ENCODE measurements at places on chromosomes 5 and 9.

GRCh38 chr9:87683751-87684626 is 41.9 kb upstream of the CTSL start:
- no peak for DNase-seq

- peak; percentile 76 for DNase-seq
These were observed 421.6 kb upstream of the SGCD start for GRCh38 chr5:155905364-155905763.

DNA sequence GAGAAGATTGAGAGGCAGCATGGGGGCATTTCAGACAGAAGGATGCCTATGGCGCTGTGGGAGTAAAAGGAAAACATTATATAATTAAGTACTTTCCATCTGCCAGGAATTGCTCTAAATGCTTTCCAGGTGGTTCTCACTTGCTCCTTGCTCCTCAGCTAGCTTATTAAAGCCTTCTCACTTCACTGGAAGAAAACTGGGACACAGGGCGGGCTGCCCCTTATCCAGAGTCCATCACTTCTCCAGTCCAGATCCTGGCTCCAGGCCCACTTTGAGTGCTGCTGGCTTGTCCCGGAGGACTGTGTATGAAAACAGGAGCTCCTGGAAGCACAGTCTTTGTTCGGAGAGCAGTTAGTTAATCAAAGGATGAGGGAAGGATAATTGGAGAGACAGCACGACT is 409.9 kb upstream of the ADAMTS16 start:
- DNase-seq, result no peak

DNA sequence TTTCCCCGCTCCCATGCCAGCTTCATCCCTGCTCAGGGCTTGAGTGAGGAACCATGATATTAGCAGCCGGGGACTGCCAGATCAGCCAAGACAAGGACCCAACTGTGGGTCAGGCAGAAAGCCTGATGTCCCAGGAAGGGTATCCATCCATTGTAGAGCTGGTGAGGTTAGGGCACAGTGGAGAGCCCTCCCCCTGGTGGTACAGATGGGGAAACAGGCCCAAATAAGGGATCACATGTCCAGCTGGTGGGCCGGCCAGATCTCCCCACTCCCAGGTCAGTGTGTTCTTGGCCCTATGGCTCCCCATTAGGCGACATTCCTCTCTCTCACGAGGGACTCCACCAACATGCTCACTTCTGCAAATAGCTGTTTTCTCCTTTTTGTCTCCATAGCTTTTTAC is 9.0 kb downstream of the CDX1 start:
- DNase-seq, result no peak

- DNase-seq, result no peak
These were observed 60.3 kb downstream of the UBAP2 start for GRCh38 chr9:33988219-33988890.

- no peak for DNase-seq
These were observed 214.6 kb downstream of the SGCD start for GRCh38 chr5:156541582-156541981.

DNA sequence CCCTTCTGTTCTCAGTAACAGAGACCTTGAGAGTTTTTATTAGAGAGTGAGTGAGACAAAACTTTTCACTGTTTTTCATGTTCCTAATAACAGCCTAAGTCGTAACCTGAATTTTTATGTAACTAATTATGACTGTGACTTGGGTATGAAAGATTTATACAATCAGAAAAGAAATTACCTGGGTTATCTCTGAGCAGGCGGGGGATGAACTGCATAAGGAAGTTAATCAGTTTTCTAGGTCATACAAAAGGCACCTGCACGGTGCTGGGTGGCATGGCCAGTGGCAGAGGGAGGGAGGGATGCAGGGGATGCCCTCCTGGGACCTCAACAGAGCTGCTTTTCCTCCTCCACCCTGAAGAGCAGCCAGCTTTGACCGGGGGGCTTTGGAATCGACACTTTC is 219.8 kb downstream of the HSPA4 start:
- no peak for DNase-seq

- no peak for DNase-seq
These were observed 273.5 kb downstream of the TMEM38B start for GRCh38 chr9:105967797-105968196.

DNA sequence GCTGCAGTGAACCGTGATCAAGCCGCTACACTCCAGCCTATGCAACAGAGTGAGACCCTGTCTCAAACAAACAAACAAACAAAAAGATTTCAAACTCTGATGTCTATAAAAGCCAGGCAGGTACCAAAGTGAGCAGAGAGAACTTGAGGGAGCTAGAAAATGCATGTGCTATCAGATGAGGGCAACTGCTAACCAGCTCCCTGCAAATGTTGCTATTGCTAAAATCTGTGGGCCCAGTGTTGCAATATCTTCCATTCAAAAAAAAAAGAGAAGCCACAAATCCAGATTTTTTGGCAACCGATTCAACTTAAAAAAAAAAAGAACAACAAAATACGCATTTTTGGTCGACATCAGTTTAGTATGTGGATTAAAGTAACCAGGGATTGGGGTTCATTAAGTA is 5.5 kb downstream of the UBE2D2 start:
- no peak for DNase-seq

- no peak for DNase-seq
These were observed 203.4 kb downstream of the CACNA1B start for GRCh38 chr9:138080979-138081378.

Data from AG09309 (cell line).